ENCODE measurements at places on chromosomes 2 and 18.
A peak's percentile ranks its signal among the peaks of the same experiment; 100 is the strongest.

GRCh38 chr2:133972786-133973185, 281.1 kb upstream of the MGAT5 start:
- DNase-seq: peak; percentile 6

GRCh38 chr2:3751806-3752205, 48.4 kb downstream of the DCDC2C start:
- no peak for DNase-seq

DNA sequence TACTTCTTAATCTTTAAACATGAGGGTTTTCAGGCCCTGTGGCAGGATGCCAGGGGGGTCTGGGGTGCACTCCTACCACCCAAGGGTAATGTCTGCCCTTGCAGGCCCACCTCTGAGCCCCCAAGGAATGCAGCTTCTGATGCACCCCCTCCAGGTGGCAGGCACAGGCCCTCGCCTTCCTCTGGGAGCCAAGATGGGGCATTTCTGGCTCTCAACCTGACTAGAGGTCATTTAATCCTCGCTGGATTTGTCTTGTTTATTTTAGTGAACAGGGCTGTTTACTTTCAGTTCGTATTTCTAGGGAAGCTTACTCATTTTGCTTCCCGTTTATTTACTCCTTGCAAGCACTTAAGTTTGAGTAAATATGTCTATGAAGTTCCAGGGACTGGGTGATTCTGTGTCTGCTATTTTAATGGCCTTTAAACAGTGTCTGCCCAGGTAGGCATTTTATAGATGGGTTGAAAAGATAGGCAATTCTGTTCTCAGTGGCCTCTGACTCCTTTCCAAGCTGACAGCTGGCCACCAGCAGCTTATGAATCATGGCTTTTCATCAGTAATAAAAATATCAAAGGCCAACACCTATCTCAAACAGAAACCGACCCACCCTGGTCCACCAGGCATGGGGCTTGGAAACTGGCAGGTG, 11.1 kb upstream of the DNPEP start:
- DNase-seq: no peak

DNA sequence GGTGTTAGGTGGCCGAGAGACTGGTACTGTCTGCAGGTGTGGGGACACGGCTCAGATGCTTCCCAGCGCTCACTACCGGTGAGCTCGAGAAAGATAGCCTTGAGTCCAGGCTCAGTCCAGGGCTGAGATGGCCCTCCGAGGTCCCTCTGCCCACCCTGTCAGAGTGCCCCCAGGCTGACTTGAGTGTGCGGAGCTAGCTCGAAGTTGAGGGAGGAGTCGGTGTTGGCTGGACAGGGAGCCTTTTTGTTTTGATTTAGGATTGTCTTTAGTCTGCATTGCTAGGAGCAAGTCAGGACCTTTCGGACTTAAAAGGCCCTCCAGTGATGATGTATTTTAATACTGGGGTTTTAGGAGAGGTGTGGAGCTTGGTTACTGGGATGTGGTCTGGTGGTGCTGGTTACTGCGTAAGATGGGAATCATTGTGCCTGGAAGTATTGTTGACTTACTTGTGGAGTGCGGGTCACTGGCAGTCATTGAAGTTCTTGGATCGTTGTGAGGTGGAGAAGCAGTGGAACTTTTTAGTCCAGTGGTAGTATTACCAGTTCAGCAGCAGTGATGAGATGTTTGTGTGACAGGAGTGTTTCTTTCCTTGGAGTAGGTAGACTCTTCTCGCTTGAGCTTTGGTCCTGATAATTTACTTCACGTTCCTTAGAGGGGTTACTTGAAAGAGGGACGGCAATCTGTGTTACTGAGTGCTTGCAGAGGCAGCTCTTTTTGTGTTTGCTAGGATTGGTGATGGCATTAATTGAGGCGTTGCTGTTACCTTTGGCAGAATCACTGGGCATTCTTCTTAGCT, 633 bp downstream of the KIAA1328 start:
- DNase-seq: no peak

DNA sequence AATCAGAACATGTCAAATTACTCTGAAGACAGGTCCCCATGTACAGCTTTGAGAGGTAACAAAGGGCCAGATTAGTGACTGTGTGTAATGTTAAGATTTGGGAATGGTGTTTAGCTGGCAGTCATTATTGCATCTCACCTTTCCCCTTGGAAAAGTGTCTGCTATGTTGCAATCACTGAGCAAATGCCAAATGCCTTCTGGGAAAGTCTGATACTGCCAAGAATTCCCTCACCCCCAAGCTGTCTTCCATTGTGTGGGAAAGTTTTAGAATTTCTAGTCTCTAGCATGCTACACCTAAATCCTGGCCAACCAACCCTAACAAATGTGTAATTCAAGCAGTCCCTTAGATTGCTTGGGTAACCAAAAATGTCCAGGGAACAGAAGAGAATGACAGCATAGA, 13.6 kb upstream of the PELI1 start:
- peak; percentile 88 for DNase-seq

DNA sequence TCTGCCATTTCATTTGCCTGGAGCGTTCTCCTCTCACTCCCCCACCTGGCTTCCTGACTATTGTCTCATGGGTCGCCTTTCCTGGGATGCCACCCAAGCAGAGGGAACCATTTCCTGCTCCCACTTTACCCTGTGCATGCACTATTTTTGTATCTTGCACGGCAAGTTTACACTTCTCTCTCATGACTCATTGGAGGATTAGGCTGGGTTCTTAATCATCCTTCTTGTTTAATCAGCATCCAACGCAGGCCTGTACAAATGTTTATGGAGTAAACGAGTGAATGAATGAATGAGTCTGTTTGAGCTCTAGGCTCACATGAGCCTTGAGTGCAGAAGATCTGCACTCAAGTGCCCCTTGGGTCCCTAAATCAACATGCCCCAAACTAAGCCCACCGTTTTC, 3.8 kb upstream of the ARHGAP25 start:
- peak; percentile 10 for DNase-seq

- DNase-seq: no peak
Measured at GRCh38 chr18:30903566-30903965, 139.0 kb downstream of the DSC3 start.

GRCh38 chr18:2871111-2871720, 24.4 kb downstream of the EMILIN2 start:
- no peak for DNase-seq

GRCh38 chr2:232528746-232529460, 2.9 kb downstream of the CHRND start:
- DNase-seq: no peak

- no peak for DNase-seq
Measured at GRCh38 chr2:213271947-213272346, 12.3 kb upstream of the SPAG16 start.

DNA sequence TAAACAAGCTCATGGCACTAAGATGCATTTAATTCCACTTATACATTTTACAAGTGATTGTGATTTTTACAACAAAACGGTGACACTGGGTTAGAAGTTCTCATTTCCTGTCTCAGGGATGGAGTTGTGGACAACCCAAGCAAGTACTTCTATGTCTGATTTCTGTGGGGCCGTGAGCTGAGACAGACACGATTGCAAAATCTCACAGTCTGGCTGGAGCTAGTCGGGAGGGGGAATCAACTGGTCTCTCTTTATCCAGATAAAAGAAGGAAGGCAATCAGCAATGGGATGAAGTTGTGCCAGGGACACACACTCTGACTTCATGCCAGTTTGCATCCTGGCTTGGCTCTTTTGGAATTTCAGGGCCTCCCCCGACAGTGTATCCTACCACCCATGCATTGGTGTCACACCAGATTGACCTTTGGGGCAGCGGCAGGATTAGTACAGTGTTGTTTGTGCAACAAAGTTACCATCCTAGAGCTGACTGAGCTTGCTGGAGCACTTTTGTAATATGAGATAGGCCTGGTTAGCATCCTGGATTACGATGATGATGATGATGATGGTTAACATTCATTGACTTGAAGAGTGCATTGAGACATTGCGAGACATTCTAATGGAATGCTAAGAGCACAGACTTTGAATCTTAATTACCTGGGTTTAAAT, 98.8 kb downstream of the CTAGE1 start:
- DNase-seq: peak; percentile 79

DNA sequence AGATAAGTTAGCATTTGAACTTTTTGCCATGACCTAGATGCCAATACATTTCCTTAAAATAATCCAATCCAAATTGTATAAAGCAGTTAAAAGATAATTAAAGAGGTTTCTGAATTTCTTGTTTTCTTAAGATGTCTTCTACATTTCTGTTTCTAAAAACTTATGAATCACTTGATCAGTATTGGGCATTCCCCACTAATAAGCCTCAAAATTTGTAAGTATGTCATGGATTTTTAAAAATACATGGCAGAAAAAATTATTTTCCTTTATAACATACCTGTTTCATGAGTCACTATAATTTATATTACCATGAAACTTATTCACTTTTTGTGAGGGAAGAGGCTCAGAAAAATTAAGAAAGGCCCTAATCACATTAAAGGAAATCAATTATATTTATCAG, 90.3 kb upstream of the TFPI start:
- DNase-seq: no peak
